ENCODE measurements at places on chromosomes 16 and 17. TPM values are rescaled to one million over a fixed set of nuclear protein-coding genes. Genes with fewer than 3 reads are reported as not detected.

GRCh38 chr16:51816929-51817328 is 665.9 kb upstream of the SALL1 start:
- no peak for DNase-seq

DNA sequence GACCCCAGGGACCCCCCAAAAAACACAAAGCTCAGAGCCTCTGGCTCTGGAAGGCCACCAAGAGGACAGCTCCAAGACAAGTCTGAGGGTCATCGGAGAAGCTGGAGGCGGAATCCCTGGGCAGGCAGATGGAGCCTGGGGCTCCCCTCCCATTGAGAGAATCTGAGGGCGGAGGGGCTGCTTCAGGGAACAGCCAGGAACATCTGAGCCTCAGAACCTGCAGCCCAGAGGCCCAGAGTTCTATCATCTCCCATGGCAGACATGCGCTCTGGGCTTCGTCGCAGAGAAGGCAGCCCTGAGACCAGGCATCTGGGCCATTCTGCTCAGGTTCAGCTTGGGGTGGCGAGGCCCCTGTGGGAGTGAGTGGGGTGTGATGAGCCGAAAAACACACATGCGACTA is 7.1 kb upstream of the SPPL2C start:
- DNase-seq, result no peak

DNA sequence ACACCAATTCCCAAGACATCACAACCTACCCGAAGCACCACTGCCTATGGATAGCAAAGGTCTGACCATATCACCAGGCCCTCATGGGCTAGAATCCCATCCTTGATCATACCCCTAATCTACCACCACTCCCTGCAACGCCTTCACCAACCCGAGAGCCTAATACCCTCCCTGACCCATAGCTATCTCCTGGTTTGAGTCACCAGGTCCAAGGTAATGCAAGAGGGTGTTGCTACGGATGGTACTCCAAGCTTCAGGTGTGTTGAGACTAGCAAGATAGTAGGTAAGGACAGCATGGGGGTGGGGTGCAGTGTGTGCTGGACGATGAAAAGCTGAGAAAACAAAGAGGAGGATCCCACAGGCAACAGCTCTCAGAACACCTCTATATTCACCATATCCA is 258.0 kb downstream of the ZFHX3 start:
- no peak for DNase-seq

- DNase-seq, result peak; percentile 56
Measured at GRCh38 chr16:2147981-2148671, at the start of gene RAB26. TSS of gene RAB26 (plus strand) at chr16:2148625. CDS start at chr16:2148784, 159 bp downstream.

GRCh38 chr17:79019632-79020584 is 4.1 kb upstream of the C1QTNF1 start:
- peak; percentile 51 for DNase-seq

DNA sequence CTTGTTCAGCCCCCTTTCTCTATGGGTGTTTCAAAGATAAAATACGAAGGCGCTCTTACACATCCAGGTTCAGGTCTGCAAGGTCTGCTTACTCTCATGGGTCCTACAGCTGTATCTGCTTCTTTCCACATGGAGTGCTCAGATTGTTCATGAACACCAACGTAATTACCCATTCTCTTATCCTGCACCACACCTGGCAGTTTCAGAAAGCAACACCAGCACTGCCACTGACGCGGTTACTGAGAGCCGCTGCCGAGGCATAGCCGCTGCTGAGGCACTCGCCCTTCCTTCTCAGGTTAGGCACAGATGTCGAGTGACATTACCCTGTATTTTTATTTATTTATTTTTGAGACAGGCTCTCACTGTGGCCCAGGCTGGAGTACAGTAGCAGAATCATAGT is 147.1 kb downstream of the RPTOR start:
- no peak for DNase-seq

GRCh38 chr16:83418565-83418964 is 389.2 kb upstream of the HSBP1 start:
- DNase-seq, result no peak

- DNase-seq, result no peak
Measured at GRCh38 chr17:80679816-80680215, 135.2 kb downstream of the RPTOR start.

GRCh38 chr16:70786020-70786755 is 14.8 kb downstream of the VAC14 start:
- DNase-seq, result no peak

GRCh38 chr17:59830846-59831486 is 61.8 kb downstream of the TUBD1 start:
- DNase-seq, result no peak

DNA sequence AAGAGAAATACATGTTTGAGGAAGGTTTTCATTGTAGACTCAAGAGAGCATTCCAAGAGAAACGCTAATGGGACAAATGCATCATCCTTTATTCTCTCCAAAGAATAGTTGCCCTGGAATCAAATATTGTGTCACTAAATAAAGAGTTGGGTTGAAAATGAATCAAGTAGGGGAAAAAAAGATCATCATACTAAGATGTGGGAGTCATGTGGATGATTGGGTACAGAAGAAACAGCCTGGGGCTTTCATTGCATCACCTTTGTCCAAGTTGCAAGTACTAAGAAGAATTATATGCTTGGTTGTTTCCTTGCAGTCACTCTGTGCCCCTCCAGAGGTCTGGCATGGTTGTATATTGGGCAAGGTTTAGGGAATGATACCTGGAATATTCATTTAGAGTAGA is 658.9 kb downstream of the TOX3 start:
- no peak for DNase-seq

- no peak for DNase-seq
Measured at GRCh38 chr17:7064261-7064660, 15.8 kb downstream of the CLEC10A start.

GRCh38 chr17:75698659-75699058 is 22.6 kb upstream of the ITGB4 start:
- no peak for DNase-seq

- DNase-seq, result no peak
Measured at GRCh38 chr17:57201481-57201880, 54.8 kb upstream of the MSI2 start.

- no peak for DNase-seq
Measured at GRCh38 chr16:75195811-75196790, 10.9 kb downstream of the CTRB2 start.

DNA sequence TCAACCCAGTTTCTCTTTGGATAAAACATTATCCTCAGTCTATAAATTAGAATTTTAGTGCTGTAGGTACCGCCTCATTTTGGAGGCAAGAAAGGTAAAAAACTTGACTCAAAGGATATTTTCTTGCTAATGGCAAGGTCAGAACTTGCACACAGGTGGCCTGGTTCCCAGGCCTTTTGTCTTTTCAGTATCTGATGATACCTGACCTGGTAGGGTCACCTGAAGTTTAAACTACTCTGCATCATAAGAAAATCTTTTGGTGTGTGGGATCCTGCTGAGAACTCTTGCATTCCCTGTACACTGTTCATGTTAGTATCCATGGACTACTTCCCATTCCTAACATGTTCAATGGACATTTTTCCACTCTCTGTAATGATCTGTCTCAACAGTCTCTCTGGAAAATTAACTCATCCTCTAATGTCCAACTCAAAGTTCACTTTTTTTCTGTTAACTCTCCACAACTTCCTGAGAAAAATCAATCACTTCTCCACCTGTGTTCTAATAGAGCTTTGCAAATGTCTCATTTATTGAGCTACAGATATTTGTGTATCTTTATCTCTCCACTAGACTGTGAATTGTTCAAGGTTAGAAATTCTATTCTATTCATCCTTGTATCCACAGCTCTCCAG is 317.1 kb upstream of the SOX9 start:
- DNase-seq, result no peak

DNA sequence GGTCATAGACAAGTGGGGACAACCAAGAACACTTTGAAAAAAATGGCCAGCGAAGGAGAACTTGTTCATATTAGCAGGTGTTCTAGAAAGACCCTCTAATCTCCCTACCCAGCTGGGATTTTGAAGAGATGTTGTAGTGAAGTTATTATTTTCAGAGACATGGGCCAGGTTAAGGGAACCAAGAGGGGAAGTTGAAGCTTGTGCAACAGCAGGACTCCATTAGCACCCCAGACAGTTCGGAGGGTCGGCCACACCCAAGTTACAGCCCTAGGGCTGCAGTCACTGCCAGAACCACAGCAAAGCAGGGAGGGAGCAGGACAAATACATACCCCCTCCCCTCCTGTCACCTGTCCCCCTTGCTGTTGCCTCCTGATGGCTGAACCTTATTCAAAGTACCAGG is 42.3 kb downstream of the WSB1 start:
- no peak for DNase-seq

- no peak for DNase-seq
Measured at GRCh38 chr17:75114552-75115314, 5.0 kb downstream of the ARMC7 start.

DNA sequence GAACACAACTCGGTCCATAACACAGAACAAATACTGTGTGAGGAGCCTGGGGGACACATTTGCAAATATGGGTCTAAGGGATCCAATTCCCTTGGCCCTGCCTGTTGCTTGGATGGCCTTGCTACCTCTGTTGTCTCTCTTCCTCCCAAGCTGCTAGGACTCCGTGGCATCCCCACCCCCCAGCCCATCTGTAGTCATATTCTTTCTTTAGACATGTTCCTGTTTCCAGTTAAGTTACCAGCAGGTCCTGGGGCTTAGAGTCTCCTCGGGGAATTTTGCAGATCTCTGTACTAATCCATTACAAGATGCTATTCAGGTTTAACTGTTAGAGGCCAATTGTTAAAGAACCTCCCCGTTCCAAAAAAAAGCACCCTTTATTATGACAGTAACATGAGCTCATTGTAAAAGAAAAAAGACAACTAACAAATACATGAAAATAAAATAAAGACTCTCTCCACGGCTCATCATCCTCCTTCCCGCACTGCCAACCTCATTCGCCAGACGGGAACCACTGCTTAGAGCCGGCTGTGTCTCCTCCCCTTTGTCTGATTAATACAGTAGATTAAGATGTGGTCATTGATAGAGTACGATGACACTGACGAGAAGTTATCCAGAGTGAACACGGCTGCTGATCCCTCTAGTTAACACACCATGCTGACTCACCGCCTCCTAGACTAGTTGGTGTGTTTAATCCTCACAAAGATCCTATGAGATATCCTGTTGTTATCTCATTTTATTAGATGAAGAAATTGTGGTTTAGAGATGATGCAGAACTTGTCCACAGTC is 22.2 kb downstream of the HS3ST4 start:
- no peak for DNase-seq

GRCh38 chr17:49887086-49887743 is 39.3 kb upstream of the TAC4 start:
- no peak for DNase-seq

GRCh38 chr17:66950886-66951604 is 13.5 kb upstream of the CACNG4 start:
- DNase-seq, result no peak

DNA sequence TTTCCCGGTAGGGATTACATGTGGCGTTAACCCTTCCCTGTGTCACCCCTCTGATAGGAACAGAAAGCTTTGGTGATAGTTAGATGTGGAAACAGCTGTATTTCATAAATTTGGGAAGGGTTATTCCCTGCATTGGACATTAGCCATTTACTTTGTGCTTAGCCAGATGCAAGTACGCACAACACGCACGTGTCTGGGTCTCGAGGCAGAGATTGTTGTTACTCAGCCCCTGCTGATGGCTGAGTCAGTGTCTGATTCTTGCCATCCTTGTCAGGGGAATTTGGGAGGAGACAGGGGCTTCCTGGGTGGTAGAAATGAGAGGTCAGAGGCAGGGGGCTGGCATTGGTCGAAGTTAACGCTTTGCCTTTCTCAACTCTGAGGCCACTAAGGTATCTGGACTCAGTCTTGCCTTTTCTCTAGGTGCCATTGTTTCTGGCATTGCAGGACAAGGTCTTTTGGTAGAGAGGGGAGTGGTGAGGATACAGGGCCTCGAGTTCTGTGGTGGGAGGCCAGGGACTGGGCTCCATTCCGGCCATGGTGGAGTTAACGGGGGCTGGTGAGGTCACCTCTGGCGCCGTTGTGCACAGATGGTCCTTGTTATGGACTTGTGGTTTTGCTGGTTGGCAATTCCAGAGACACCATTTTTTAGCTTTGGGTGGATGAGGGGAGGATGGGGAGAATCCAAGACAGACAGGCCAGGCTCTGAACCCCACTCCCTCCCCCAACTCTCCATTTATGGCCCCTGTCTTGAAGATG is 8.2 kb downstream of the MMP2 start:
- no peak for DNase-seq

GRCh38 chr17:33442320-33442719 is 149.2 kb upstream of the ASIC2 start:
- no peak for DNase-seq

- no peak for DNase-seq
Measured at GRCh38 chr17:29836643-29837042, 93.4 kb downstream of the SSH2 start.

DNA sequence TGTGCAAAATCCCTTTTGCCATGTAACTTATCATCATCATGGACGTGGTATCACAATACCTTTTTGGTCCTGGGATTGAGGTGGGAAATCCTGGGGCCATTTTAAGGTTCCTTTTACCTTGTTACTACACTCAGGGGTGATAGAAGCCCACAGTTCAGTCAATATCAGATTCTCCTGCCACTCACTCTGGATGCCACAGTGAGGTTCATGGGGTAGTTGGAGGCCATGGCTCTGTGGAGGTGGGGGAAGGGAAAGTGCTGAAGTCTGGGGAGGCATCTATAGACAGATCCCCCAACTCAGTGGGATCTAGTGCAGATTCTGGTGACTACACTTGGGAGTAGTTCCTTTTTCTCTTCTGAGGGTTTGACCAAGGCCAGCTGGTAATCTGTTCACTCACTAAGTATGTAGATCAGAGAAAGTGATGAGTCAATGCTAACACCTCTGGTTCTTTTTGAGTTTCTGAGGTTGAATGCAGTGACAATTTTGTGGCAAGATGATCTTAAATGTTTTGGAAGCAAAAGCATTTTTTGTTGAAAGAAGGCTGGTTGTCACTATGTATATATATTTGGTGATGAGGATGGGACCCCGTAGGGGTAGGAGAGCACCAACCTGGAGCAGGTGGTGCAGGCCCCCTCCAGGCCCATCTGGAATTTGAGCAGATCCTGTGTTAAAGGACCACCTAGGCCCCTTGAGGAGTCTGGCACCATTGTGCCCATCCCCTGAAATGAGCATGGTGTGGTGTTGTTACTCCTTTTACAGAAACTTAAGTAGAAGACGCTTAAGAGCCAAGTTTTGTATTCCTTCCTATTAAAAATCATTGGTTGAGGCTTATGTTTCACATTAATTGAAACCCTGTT is 18.8 kb upstream of the IRF8 start:
- no peak for DNase-seq

GRCh38 chr16:85328676-85329058 is 216.4 kb upstream of the CIBAR2 start:
- DNase-seq, result no peak

DNA sequence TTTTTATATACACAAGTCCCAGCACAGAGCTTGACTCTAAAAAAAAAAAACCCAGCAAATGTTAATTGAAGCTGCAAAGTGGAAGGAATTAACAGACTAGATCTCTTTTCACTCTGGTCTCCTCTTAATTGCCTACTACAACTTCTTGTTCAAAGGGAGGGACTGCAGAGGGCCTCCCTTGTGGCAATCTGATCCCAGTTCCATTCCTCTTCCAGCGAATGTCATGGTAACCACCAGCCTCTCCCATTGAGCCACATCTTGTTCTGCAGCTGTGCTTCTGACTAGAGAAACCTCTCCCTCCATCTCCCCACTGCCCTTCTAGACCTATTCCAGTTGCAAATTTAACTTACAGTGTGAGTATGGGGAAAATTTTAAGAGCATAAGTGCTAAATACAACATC is 5.9 kb downstream of the SUPT6H start:
- no peak for DNase-seq

The TP53TG3B gene
- total RNA-seq, result not detected

The CHST5 gene
- total RNA-seq, result not detected

The KRT38 gene
- total RNA-seq, result not detected

The SLC12A3 gene
- total RNA-seq, result not detected

The RAB26 gene
- total RNA-seq, result not detected

The MT4 gene
- not detected for total RNA-seq

The SEPTIN12 gene
- not detected for total RNA-seq

All from CD4-positive, alpha-beta memory T cell (primary cell).